Body of pancreas (tissue), 4 donors: ENCODE measurements at places on chromosomes 5 and 9.

DNA sequence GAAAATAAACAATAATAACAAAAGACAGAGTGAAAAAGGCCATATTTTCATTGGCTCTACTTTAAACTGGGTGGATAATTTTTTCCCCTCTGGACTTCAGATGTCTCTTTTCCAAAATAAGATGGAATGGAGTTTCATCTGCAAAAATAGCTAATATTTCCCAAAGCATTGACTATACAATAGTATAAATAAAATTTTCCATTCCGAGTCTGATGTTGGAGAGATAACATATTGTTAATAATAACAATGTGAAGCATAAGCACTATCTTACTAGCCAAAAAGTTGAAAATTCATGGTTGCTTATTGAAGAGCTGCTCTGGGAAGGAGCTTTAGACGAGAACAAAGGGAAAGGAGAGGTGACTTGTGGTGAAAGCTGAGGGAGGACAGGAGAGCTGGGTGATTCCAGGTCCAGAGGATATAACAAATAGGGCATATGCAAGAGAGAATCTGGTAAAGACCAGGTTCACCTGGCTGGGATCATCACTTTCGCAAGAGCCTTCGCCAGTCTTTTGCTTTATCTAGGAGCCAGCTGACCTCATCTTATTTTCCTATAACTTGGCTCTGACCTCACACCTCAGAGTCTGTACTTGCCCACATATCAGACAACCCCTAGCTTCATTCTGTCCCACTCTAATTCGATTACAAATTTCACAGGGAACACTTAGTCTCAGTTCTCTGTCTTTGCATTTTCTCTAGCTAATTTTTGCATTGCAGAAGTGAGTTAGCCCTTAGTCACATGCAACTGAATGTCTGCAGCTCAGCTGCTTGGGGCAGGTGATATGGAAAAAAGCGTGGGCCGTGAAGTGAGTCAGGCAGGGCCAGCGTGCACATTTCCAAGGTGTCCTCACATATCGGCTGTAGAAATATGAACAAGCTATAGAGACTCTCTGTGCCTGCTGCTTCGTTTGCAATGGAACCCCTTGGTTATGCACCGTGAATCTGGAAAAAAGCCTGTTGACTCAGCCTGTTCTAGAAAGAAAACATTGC lies 7.6 kb upstream of the ZNF474 start:
- no peak for DNase-seq
- no peaks in the 10 kb centered on the region for H3K4me1 ChIP-seq
- H3K4me3 ChIP-seq: no peak overlapping the region
- no peaks in the 10 kb centered on the region for H3K27me3 ChIP-seq
- H3K36me3 ChIP-seq: no peaks in the 10 kb centered on the region

GRCh38 chr9:93020771-93021670 lies 37.5 kb upstream of the SUSD3 start:
- no peaks in the 10 kb centered on the region for H3K4me1 ChIP-seq
- no peak overlapping the region for H3K4me3 ChIP-seq
- H3K27ac ChIP-seq: no peak overlapping the region

DNA sequence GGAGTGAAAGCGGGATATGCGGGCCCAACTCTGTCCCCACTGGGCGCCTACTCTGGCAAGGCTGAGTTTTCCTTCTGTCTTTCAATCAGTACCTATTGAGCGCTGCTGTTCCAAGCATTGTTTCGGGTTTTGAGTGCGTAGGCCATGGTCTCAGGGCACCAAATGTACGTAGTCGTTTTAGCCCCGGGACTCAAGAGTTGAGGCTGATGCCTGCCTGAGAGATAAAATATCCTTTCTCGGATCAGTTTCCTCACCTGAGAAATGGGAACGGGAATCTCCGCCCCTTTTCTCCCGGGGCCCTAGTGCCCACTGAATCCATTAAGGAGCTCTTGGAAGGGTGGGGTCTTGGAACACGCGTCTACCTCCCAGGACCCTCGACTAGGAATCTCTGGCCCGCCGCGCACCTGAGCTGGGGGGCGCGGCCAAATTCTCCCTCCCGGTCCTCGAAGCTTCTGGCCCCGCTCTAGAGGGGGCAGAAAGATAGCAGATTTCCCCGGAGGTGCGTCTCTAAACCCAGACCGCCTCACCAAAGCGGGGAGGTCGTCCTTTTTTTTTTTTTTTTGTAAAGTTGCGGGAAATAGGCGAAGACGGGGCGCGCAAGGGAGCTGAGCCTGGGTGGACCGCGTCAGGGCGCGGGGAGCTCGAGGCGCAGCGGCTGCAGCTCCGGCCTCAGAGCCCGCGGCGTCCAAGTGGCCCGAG lies 494 bp upstream of the CXXC5 start:
- peak; percentile 13 for DNase-seq
- peak overlapping the region; percentile 95 for H3K4me3 ChIP-seq
- peak overlapping the region; percentile 98 for H3K27ac ChIP-seq
- H3K36me3 ChIP-seq: no peaks in the 10 kb centered on the region
- H3K27me3 ChIP-seq: no peaks in the 10 kb centered on the region

- no peak overlapping the region for H3K27ac ChIP-seq
- H3K4me1 ChIP-seq: no peaks in the 10 kb centered on the region
- H3K4me3 ChIP-seq: no peak overlapping the region
Measured at GRCh38 chr9:77793849-77794248, 145.7 kb upstream of the GNA14 start.

GRCh38 chr9:117092582-117092981 lies 322.3 kb downstream of the ASTN2 start:
- peak; percentile 3 for DNase-seq
- no peak overlapping the region for H3K4me3 ChIP-seq
- no peak overlapping the region for H3K27ac ChIP-seq
- no peaks in the 10 kb centered on the region for H3K36me3 ChIP-seq

DNA sequence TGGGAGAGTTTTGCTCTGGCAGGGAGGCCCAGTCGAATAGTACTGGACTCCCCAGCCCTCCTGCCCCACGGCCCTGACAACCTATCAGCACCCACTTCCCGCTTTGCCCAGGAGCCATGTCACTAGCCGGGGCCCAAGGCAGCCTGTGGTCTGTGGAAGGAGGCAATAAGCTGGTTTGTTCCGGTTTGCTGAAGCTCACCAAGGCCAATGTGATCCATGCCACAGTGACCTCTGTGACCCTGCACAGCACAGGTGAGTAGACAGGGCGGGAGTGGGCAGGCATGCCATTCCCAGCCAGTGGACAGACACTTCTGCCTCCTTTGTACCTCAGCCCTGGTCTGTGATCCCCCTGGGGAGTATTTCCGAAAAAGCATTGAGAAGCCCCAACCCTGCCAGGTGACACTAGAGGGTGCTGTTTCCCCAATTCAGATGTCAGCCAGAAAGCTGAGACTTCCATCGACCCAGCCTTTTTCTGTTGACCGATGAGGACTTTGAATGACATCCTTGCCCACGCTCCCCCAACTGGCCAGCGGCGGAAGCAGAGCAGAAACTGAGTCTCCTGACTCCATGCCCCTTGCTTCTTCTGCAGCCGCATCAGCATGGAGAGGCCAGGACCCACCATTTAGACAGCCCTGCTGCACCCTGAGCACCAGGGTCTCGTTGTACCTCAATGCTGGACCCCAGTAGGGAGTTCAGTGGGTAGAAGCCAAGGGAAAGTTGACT lies 9.6 kb downstream of the PCYOX1L start:
- no peaks in the 10 kb centered on the region for H3K27me3 ChIP-seq
- peak; percentile 68 for DNase-seq
- H3K4me1 ChIP-seq: peaks cover 18% of the 10 kb centered on the region
- no peak overlapping the region for H3K27ac ChIP-seq

DNA sequence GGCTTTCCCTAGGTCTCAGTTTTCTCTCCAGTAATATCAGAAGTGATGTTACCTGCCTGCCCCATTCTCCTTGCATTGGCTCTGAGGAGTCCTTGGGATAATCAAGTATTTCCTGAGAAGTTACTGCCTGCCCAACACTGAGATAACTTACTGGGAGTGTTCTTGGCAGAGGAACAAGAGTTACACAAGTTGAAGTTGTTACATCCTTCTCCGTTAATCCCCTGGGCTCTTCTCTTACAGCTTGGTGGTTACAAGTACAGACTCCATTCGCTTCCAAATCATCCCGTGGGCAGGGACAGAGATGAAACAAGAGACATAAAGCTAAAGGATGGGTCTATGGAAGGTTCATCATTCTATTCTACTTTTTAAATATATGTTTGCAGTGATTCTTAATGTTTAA lies 74.1 kb upstream of the SAP30L start:
- no peaks in the 10 kb centered on the region for H3K36me3 ChIP-seq
- H3K4me1 ChIP-seq: peaks cover 11% of the 10 kb centered on the region
- no peak for DNase-seq
- H3K4me3 ChIP-seq: no peak overlapping the region

- H3K27me3 ChIP-seq: no peaks in the 10 kb centered on the region
- no peak overlapping the region for H3K27ac ChIP-seq
- no peaks in the 10 kb centered on the region for H3K36me3 ChIP-seq
- no peak for DNase-seq
- H3K4me1 ChIP-seq: no peaks in the 10 kb centered on the region
Measured at GRCh38 chr5:41686191-41686590, 175.8 kb upstream of the PLCXD3 start.

GRCh38 chr5:68533051-68533450 lies 317.5 kb downstream of the PIK3R1 start:
- no peak for DNase-seq
- H3K4me3 ChIP-seq: no peak overlapping the region
- H3K4me1 ChIP-seq: peaks cover 24% of the 10 kb centered on the region

DNA sequence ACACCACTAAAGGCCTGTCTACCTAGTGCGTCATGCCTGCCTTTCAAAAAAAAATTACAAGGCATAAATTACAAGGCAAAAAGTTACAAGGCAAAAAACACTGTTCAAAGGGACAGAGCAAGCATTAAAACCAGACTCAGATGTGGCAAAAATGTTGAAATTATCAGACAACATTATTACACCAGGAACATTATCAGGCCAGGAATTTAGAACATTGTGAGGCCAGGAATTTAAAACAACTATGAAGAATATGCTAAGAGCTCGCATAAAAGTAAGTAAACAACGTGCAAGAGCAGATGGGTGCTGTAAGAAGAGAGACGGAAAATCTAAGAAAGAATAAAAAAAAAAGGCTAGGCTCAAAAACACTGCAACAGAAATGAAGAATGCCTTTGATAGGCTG lies 18.2 kb upstream of the MLANA start:
- H3K4me3 ChIP-seq: no peak overlapping the region
- H3K27me3 ChIP-seq: no peaks in the 10 kb centered on the region
- no peak for DNase-seq
- H3K27ac ChIP-seq: no peak overlapping the region
- H3K36me3 ChIP-seq: no peaks in the 10 kb centered on the region

DNA sequence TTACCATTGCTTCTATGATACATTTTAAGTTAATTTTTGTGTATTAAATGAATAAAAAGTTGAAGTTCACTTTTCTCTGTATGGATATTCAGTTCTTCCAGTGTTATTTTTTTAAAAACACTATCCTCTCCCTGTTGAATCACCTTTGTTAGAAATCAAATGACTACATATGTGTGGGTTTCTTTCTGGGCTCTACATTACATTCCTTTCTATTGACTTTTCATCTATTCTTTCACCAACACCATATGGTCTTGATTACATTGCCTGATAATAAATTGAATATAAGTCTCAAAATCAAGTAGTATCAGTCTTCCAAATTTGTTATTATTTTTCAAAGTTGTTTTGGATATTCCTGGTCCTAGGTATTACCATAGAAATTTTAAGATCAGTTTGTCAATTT lies 7.3 kb upstream of the RASEF start:
- no peaks in the 10 kb centered on the region for H3K36me3 ChIP-seq
- no peak overlapping the region for H3K4me3 ChIP-seq
- DNase-seq: no peak
- no peak overlapping the region for H3K27ac ChIP-seq

GRCh38 chr5:1006656-1007071 lies 1.9 kb upstream of the NKD2 start:
- H3K27me3 ChIP-seq: peaks cover 8% of the 10 kb centered on the region
- no peaks in the 10 kb centered on the region for H3K36me3 ChIP-seq
- H3K27ac ChIP-seq: no peak overlapping the region

- H3K4me3 ChIP-seq: no peak overlapping the region
- no peak overlapping the region for H3K27ac ChIP-seq
- peaks cover 5% of the 10 kb centered on the region for H3K4me1 ChIP-seq
- no peaks in the 10 kb centered on the region for H3K27me3 ChIP-seq
- DNase-seq: no peak
- no peaks in the 10 kb centered on the region for H3K36me3 ChIP-seq
Measured at GRCh38 chr5:137144656-137145055, 354.5 kb downstream of the SPOCK1 start.

- no peaks in the 10 kb centered on the region for H3K36me3 ChIP-seq
- H3K27me3 ChIP-seq: no peaks in the 10 kb centered on the region
- H3K27ac ChIP-seq: no peak overlapping the region
- no peak overlapping the region for H3K4me3 ChIP-seq
Measured at GRCh38 chr5:151671950-151672349, 14.8 kb downstream of the SPARC start.

- H3K4me1 ChIP-seq: no peaks in the 10 kb centered on the region
- H3K36me3 ChIP-seq: no peaks in the 10 kb centered on the region
Measured at GRCh38 chr5:103290846-103291245, 32.3 kb downstream of the MACIR start.

DNA sequence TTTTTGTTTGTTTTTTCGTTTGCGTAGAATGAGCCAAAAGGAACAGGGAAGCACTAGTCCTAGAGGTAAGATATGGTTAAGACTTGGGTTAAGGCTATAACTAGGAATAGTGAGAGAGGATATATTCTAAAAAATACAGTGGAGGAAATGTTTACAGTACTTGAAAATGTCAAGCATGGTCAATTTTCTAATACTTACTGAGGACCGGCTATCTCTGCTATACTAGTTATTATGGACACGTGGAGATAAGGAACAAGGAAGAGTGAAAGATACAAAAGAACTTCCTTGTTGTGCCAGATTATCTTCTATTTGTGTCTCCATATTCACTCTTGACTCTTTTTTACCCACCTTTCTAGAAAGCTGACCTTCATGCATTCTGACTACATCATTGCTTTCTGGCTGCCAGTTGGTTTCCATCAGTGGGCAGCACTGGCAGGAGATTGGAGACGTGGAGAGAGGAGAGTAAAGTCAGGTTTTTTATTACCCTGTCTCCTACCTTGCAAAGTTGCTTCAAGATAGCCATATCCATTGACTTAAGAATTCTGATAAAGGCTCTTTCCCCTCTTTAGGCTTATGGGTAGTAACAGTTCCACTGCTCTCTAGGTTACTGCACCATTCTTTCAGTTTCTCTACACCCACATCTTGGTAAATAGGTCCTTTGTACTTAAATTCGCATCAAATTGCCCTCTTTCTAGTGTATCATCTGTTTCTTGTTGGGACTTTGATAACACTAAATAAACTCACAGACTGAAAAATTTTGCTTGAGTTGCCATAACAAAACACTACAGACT lies 9.0 kb upstream of the RFX3 start:
- H3K4me3 ChIP-seq: no peak overlapping the region
- DNase-seq: no peak
